ENCODE measurements at places on chromosomes 7 and 10. TPM values are rescaled to one million over a fixed set of nuclear protein-coding genes. Genes with fewer than 3 reads are reported as not detected.

ANKRD61 gene
- 0.48 TPM for total RNA-seq

MKI67 gene
- total RNA-seq, result 0.21 TPM

PRLHR gene
- total RNA-seq, result not detected

C10orf62 gene
- total RNA-seq, result not detected

TMEM236 gene
- not detected for total RNA-seq

FOXI2 gene
- not detected for total RNA-seq
